T-helper 9 cell (primary cell): ENCODE measurements at places on chromosomes 5 and 9.
A peak's percentile ranks its signal among the peaks of the same experiment; 100 is the strongest.

GRCh38 chr5:20692913-20693312, 704.9 kb upstream of the CDH18 start:
- DNase-seq = no peak

- no peak for DNase-seq
Observed at GRCh38 chr5:150121448-150122157, 34.0 kb downstream of the PDGFRB start.

- DNase-seq = no peak
Observed at GRCh38 chr5:25579111-25579510, 934.3 kb upstream of the CDH10 start.

DNA sequence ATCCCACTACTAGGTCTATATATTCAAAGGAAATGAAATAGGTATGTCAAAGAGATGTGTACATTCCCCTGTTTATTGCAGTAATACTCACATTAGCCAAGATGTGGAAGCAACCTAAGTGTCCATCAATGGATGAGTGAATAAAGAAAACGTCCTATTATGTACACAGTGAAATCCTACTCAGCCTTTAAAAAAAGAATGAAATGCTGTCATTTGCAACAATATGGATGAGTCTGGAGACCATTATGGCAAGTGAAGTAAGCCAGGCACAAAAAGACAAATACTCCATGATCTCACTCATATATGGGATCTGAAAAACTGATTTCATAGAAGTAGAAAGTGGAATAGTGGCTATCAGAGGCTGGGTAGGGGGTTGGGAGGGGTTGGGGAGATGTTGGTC, 909.1 kb upstream of the DMAC1 start:
- no peak for DNase-seq

DNA sequence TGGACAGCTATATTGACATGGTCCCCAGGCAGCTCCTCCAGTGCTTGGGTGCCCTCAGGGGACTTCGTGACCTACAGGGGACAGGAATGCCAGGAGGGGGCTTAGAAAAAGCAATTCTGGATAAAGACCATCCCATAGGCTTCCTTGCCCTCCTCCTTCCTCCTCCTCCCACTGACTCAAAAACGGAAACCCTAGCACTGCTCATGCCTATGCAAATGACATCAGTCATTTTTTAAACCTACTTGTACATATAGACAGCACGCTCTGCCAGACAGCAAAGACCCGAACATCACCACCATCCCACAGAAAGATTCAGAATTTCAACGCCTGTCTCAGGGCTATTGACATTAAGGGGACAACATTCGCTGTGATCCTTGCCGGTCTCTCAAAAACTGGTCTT, 11.0 kb downstream of the IGFBPL1 start:
- DNase-seq = no peak

GRCh38 chr9:136690806-136691261, 3.6 kb upstream of the AGPAT2 start:
- DNase-seq = no peak

DNA sequence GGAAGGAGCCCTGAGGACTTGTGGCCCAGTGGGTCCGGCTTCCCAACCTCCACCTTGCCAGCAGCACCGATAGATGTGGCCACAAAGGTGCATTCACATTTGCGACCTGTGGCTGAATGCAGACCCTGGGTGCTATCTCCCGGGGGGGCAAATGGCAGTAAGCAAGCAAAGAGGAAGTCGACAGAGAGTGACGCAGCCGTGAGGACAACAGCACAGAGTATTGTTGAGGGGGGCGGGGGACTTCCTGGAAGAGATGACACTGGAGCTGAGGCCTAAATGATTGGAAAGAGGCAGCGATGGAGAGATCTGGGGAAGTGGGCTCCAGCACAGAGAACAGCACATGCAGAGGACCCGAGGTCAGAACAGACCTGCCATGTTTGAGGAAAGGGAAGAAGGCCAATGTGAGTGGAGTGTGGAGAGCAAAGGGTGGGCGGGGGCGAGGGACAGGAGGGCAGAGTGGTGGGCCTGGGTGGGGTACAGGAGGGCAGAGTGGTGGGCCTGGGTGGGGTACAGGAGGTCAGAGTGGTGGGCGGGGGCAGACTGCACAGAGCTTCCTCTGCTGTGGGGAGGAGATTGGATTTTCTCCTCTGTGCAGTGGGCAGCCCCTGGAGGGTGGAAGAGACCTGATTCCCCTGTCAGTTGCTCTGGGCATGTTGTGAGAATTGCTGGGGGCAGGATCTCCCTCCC, 42.6 kb downstream of the ADAMTS2 start:
- DNase-seq = no peak

GRCh38 chr9:4566806-4567205, 76.5 kb downstream of the SLC1A1 start:
- DNase-seq = no peak

DNA sequence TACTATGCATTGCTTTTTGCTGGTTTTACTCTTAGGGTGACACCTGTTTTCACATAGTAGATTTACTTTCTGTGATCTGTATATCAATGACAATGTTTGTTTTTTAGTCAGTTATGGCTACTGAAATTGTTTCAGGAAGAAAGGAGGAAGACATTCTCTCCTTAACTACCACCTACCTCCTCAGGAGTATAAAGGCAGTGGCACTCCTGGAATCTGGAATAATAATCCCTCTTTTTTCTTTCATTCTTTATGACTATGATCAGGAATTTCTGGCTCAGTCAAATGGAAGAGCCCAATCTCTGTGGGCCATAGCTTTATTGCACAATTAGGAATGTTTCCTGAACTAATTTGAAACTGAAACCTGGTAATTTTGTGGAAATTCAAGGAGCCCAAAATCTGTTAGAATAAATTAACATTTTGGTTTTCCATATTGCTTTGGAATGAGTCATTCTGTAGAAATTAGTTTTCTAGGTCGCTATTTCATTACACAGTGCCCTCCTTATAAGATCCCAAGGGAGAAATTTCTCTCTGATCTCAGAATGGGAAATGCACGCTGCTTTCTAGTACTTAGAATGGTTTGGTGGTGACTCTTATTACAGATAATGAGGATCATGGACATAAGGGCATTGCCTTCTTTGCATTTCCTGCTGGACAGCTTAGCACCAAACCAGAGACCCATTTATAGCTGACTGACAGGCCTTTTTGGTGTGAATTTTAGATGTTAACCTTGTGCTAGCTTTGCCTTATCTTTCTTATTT, 95.3 kb upstream of the VLDLR start:
- DNase-seq = no peak

- no peak for DNase-seq
Observed at GRCh38 chr5:30900367-30900766, 293.1 kb upstream of the CDH6 start.

DNA sequence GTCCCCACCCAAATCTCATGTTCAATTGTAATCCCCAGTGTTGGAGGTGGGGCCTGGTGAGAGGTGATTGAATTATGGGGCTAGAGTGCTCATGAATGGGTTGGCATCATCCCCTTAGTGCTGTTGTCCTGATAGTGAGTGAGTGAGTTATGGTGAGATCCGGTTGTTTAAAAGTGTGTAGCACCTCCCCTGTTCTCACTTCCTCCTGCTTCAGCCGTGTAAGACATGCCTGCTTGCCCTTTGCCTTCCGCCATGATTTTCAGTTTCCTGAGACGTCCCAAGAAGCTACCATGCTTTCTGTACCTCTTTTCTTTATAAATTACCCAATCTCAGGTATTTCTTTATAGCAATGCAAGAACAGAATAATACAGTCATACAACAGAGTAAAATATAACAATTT, 742 bp upstream of the LECT2 start:
- no peak for DNase-seq

DNA sequence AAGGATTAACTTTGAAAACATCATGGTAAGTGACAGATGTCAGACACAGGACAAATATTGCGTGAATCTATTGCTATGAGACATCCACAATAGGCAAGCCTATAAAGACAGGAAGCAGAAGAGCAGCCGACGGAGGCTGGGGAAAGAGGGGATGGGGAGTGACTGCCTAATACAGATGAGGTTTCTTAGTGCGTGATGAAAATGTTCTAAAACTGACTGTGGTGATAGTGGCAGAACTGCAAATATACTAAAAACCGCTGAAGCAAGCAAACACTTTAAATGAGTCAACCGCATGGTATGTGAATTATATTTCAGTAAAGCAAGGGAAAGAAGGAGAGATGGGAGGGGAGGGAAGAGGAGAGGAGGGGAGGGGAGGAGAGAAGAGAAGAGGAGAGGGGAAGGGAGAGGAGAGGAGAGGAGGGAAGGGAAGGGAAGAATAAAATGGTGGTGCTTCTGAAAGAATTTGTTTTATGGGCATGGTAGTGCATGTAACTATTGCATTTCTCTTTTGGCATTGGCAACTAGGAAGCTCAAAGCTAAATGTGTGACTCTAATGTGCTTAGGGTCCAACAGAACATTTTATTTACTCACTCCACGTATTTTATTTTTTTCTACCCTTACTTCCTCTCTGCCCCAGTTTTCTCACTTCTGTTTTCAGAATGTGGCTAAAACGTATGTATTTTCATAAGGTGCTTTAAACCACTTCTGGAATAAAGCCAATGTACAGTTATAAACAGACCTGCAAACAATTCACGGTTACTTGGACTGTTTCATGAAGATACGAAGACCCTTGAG, 21.3 kb downstream of the AKNA start:
- DNase-seq = no peak

DNA sequence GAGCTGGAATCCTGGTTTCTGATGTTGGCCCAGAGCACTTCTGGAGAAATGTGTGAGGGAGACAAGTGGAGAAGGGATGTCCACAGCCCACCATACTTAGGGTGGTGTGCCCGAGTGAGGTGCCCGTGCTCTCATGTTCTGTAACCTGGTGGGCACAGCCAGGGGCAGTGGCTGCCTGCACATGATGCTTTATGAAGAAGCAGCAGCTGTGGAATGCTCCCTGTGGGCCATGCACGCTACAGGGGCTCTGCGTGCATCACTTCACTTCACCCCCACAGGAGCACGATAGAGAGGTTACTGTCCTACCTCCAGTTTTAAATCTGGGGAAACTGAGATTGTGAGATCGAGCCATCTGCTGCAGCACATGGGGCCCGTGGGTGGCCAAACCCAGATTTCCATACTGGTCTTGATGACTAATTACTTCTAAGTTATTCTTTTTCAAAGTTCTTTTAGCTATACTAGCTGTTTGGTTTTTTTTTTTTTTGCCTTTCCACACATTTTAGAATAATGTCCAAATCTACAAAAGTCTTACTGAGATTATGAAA, 441.6 kb downstream of the GADD45G start:
- no peak for DNase-seq

DNA sequence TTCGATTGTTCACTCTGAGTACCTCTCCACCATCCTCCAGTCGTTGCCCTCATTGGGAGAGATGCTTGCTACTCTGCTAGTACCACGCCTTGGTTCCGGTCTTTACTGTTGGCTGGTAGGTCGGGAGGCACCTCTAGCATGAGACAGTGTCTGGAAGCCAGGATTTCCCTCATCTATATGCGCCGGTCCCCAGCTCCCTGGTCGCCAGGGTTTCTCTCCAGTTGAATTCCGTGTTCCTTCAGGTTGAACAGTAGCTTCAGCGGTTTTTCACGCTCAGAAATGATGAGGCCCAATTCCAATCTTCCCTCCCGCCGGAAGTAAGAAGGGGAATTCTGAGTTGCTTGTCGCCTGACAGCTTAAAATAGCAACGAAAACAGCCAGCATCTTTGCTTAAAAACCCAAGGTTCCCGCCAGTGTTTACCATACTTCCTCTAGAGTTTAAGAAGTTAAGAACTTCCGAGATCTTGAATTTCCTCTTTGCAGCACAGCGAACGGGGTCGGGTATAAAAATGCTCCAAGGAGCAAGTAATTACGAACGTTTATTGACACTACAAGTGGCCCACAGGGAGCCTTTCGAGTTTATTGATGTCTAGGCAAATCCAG, 1.3 kb upstream of the ST8SIA4 start:
- DNase-seq = peak; percentile 40

- DNase-seq = peak; percentile 28
Observed at GRCh38 chr9:112754578-112754977, 4.0 kb downstream of the SNX30 start.

- peak; percentile 16 for DNase-seq
Observed at GRCh38 chr5:52693280-52693679, 94.4 kb upstream of the ITGA1 start.
